ENCODE measurements at places on chromosomes 16 and 17. TPM values are rescaled to one million over a fixed set of nuclear protein-coding genes. Genes with fewer than 3 reads are reported as not detected.

Gene HOXB6
- 18.2 TPM for total RNA-seq

Gene MYCBPAP
- 1.9 TPM for total RNA-seq

DNA sequence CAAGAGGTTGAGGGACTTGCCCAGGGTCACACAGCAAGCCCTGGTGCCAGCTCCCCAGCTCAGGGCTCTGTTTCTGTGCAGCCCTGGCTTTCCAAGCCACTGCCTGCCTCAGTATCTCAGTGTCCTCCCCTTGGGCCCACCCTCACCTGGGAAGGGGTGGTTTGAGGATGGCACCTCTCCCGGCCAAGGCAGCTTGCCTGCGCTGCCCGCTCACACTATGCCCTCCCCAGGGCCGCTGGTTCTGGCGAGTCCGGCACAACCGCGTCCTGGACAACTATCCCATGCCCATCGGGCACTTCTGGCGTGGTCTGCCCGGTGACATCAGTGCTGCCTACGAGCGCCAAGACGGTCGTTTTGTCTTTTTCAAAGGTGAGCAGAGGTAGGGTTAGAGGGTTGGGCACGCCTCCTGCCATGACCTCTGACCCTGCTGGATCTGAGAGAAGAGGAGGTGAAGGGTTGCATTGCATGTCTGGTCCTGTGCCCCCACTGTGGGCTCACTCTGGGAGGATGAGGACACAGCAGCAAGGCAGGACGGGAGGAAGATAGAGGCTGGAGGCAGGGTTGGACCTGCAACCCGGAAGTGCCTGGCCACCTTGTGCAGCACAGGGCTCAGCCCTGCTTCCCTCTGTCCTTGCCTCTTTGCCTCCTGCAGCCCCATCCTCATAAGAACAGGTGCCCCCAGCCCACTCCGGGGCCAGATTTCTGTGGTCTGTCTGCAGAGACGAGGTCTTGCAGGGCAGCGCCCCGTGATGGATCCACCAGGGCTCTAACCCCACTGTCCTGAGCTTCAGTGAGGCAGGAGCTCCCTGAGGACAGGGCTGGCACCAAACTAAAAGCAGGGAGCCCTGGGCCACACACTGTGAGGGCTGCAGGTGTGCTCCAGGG, 16.7 kb downstream of the MMP15 start:
- no peak for DNase-seq

- DNase-seq = no peak
These were observed 42.0 kb upstream of the KSR1 start for GRCh38 chr17:27414271-27414670.

Measured in breast epithelium (tissue), 4 donors.